ENCODE measurements at places on chromosomes 3 and 15.

DNA sequence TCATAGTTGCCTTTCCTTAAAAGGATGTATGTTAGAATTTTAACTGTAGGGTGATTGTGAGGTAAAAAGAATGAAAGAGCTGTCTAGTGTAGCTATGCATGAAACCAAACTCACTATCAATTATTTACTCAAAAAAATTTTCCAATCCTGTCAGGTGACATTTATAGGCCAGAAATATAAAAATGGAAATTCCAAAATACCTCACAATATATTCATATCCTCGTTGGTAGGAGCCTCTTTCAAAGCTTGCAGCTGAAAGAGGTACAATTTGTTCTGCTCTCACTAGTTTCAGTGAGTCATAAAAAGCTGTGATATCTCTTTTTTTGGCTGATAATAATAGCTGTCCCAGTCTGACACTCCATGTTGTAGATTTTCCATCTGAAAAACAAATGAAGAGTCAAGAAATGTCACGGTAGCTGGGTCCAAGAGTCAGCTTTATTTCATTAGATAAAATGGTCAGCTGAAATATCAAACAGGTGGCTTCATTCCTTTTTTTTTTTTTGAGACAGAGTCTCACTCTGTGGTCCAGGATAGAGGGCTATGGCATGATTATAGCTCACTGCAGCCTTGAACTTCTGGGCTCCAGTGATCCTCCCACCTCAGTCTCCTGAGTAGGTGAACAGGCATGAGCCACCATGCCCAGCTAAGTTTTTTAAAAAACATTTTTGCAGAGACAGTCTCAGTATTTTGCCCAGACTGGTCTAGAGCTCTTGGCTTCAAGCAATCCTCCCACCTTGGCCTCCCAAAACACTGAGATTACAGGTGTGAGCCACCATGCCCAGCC is 50.8 kb upstream of the XRN1 start:
- no peak for DNase-seq

- no peak for DNase-seq
Observed at GRCh38 chr3:171874251-171874681, 31.1 kb downstream of the TMEM212 start.

GRCh38 chr15:54518156-54518882 is 540.1 kb downstream of the UNC13C start:
- DNase-seq = no peak

DNA sequence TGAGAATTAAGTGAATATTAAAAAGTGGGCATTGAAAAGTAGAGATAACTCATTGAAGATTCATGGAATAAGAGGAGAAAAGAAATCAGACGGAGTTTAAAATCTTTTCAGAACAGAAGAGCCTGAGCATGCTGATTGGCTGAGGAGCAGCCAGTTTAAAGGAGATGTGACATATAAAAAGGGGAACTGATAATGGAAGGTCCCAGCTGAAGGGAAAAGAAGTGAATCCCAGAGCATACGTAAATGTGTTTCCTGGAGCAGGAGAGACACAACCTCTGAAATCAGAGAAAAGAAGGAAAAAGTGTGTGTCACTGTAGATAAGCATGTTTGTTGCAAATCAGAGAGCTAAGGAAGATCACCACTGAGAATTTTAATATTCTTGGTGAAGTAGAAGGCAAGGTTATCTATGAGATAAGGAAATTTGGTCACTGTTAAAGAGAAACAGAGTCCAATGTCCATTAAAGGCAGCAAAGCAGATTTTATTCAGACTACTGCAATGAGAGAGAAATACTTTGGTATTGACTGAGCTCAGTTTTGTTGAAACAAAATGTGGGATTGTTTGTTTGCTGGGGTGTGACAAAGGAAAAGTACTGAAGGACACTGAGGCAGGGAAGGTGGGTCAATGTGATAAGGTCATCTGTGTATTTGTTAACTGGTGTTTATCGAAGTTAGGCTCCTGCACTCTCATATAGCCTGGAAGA is 84.6 kb upstream of the WDR72 start:
- no peak for DNase-seq

GRCh38 chr3:152508705-152509104 is 240.0 kb downstream of the MBNL1 start:
- peak; percentile 40 for DNase-seq

DNA sequence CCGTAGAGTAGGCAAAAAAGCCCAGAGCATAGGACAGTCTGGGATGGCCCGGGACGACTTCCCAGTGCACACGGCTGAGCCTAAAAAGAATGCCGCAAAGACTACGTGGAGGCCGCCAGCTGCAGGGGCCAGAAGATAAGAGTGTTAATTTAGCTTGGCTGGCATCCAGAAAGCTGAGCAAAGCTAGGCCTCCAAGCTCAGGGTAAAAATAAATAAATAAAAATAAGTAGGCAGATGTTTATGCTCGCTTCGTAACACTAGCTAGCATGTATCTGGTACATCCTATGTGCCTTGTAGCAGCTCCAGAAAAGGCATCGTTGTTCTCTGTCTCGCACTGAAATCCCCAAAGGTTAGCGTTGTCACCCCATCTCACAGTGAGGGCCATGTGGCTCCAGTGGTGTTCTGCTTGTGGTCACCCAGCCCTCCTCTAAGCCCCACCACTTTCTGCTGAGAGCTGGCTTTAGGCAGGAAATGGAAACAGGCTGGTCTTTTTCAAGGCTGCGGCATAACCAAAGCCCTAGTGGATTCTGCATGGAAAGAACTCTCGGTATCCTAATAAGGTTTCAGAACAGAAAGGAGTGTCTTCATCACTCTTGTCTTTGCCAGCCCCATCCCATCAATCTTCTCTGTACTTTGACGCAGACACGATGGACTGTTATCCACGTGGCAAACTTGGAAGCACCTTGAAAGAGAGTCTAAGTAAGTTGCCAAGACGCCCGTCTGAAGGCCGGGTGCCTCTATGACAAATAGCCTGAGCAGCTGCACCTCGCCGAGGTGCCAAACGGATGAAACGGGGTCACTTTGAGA is 58.1 kb upstream of the MEF2A start:
- peak; percentile 32 for DNase-seq
